ENCODE measurements at places on chromosomes 4 and X. TPM values are rescaled to one million over a fixed set of nuclear protein-coding genes. Genes with fewer than 3 reads are reported as not detected.

The FGFBP2 gene
- total RNA-seq: 644 TPM

DNA sequence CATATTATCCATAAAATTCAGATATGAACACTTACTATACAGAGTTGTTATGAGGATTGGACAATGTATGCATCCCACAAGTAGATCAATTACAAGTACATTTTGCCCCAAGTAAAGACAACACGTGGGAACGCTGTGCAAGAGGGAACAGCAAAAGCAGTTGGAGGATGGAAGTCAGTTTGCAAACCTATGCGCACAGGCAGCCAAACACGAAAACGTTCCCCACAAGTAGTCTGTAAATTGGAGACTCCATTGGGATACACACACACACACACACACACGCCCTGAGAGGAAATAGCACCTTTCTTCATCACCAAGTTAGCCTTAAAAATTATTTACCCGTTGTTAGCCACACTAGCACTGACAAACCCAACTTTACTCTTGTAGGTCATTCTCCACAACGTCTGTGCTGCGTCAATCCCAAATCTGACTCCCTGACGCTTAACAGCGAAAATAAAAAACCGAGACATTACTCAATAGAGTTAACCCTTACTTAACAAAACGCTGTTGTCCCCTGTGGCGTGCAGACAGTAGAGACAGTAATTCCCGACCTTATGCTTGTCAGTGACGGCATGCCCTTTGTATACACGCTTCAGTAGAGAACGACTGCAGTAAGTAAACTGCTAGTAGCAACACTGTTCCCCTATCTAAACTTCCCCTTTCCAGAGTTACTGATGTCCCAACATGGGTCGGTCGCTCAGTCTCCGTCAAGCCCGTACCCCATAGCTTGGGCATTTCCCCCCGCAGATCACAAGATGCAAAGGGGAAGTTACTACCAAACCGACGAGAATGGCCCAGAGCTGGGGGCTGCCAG, 730 bp downstream of the MANBA start:
- H3K27ac ChIP-seq: peak overlapping the region; percentile 95
- peak overlapping the region; percentile 96 for H3K4me3 ChIP-seq
- peaks cover 19% of the 10 kb centered on the region for H3K4me1 ChIP-seq
- H3K27me3 ChIP-seq: no peaks in the 10 kb centered on the region
- H3K36me3 ChIP-seq: no peaks in the 10 kb centered on the region

The FGF2 gene
- not detected for total RNA-seq

DNA sequence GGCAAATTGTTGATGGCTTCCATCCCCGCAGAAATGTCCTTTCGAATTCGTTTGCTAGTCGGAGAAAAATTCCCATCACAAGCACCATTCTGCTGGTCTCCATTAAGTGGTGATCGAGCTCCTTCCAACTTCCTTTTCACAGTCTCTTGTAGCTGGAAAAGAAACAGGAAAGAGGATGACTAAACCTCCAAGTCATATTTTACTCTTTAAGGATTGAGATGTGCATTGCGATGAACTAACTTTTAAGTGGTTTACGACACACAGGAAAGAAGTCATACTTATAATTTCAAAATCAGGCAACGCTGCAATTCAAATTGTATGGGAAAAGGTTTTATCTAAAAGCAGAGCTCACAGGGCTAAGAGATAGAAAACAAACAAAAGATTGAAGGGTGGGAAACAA, 225.2 kb downstream of the MGST2 start:
- no peaks in the 10 kb centered on the region for H3K36me3 ChIP-seq
- no peak overlapping the region for H3K4me3 ChIP-seq

- no peak overlapping the region for H3K4me3 ChIP-seq
These were observed 556.3 kb downstream of the PPARGC1A start for GRCh38 chr4:23333556-23333945.

DNA sequence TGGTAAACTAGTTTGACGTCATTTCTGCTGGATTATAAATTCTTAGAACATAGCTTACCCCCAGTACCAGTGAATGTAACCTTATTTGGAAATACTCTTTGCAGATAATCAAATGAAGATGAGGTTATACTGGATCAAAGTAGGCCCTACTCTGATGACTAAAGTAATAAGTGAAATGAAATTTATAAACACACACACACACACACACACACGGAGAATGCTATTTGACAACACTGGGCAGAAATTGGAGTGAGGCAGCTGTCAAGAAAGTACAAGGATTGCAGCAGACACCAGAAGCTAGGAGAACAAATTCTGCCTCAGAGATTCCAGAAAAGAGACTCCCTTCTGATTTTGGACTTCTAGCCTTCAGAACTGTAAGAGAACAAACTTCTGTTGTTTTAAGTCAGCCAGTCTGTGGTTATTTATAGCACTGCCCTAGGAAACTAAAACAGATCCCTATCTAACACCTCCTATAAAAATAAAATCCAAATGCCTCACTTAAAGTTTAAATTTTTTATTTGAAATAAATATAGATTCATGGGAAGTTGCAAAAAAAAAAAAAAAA, 448.6 kb downstream of the PCDH18 start:
- H3K36me3 ChIP-seq: no peaks in the 10 kb centered on the region
- no peaks in the 10 kb centered on the region for H3K4me1 ChIP-seq
- no peak overlapping the region for H3K27ac ChIP-seq
- DNase-seq: no peak
- H3K27me3 ChIP-seq: no peaks in the 10 kb centered on the region

GRCh38 chr4:52822972-52823701, 39.0 kb upstream of the RASL11B start:
- H3K27me3 ChIP-seq: no peaks in the 10 kb centered on the region
- H3K4me3 ChIP-seq: no peak overlapping the region
- no peak for DNase-seq
- no peaks in the 10 kb centered on the region for H3K4me1 ChIP-seq
- no peaks in the 10 kb centered on the region for H3K36me3 ChIP-seq
- H3K27ac ChIP-seq: no peak overlapping the region

GRCh38 chr4:113952452-113953029, 26.9 kb downstream of the ARSJ start:
- peaks cover 2% of the 10 kb centered on the region for H3K4me1 ChIP-seq
- H3K27ac ChIP-seq: no peak overlapping the region
- no peak overlapping the region for H3K4me3 ChIP-seq
- H3K27me3 ChIP-seq: no peaks in the 10 kb centered on the region

- no peaks in the 10 kb centered on the region for H3K4me1 ChIP-seq
- H3K4me3 ChIP-seq: no peak overlapping the region
- no peaks in the 10 kb centered on the region for H3K36me3 ChIP-seq
- DNase-seq: no peak
- no peaks in the 10 kb centered on the region for H3K27me3 ChIP-seq
These were observed 123.3 kb downstream of the SLC10A7 start for GRCh38 chr4:146398404-146398803.

DNA sequence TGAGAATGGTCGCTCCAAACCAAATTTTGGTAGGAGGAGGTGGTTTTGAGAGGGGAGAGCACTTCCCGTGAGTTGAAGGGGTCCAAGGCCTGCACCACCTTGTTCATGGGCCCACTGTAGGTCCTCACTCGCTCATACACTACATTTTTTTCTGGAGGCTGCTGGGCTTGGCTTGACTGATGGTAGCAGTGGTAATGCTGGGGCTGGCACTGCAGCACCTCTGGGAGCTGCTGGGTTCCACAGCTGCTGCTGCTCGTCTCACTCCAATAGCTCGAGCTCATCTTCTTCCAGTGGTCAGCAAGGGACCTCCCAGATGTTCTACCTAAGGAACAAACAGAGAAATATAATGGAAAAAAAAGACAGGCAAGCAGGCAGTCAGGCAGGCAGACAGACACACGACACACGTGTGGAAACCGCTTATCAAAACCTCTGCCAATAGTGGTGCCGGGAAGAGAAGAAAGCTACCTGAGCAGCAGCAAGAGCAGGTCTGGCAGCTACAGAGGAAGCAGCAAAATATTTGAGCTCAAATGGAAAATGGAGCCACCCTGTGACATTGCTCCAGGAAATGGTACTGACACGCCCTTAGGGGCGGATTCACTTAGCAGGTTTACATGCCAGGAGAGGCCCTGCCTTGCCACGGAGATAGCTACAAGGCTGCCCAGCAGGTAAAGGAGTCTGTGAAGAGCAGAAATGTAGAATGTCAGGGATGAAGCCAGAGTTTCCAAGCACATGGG, at the start of gene POF1B:
Gene POF1B, minus strand, starts transcription at position 492 of the 734 bp plus-strand sequence. Its CDS starts 211 bp downstream, at position 281.
- DNase-seq: no peak
- H3K27ac ChIP-seq: no peak within 1 kb of the TSS
- no peak within 1 kb of the TSS for H3K4me3 ChIP-seq
- H3K27me3 ChIP-seq: no peaks in the 10 kb centered on the region
- H3K36me3 ChIP-seq: no peaks in the 10 kb centered on the region

DNA sequence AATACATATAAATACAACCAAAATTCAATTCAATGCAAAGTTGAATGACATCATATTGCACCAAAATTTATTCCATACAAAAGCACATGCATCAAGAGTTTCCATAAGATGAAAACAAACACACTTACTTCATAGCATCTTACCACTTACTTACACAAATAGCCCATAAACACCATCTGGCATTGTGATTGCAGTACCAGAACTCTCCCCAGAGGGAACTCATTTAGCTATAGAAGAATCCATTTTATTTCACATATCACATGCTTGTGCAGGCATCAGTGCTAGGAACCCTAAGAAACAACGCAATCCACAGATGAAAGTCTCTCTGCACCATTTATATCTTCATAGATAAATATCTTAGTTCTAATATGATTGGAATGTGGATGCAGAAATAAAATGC, 77.9 kb downstream of the SLC7A11 start:
- no peak for DNase-seq
- H3K27ac ChIP-seq: no peak overlapping the region
- H3K4me1 ChIP-seq: no peaks in the 10 kb centered on the region
- no peaks in the 10 kb centered on the region for H3K36me3 ChIP-seq

DNA sequence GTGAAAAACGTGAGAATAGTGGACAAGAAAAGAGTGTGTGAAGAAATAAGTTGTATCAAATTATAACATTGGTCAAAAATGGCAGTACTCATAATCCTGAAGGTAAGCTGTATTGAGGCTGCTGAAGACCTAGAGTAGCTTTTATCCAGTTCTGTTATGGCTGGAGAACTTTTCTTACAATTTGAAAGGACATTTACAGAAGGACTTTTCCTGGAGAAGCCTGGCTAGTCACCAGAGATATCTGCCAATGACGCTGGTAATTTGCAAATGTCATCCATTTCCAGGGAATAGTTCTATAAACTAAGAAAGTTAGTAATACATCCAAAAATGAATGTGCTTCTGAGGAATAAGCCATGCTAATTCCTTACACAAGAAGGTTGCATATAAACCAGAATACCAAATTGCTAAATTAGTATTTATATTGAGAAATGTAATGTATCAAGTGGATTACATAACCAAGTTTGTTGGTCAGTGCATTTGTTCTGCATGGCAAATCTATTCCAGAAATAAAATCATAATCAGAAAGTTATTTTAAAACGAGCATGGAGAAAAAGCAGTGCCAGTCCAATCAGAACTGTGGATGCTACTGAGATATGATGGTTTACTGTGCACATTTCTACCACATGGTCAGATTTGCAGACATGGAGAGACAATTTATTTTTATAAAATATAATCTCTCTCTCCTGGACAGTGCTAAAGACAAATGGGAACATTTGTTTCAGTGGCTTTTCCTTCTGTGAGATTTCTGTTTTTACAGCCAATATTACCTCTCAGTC, 743.7 kb upstream of the HS3ST1 start:
- H3K4me3 ChIP-seq: no peak overlapping the region
- no peaks in the 10 kb centered on the region for H3K27me3 ChIP-seq
- no peaks in the 10 kb centered on the region for H3K4me1 ChIP-seq
- H3K27ac ChIP-seq: no peak overlapping the region
- no peaks in the 10 kb centered on the region for H3K36me3 ChIP-seq

DNA sequence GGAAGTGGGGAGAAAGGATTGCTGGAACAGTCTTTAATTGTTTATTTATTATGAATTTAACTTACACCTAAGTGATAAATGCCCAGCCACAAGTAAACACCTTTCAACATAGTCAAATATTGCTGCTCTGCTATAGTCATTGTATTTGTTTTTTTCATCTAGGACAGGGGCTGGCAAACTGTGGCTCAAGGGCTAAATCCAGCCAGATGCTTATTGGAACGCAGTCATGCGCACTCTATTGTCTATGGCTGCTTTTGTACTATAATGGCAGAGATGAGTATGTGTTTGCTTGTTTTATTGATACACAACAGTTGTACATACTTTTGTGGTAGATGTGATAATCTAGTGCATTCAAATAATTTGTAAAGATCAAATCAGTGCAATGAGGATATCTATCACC, 95.3 kb downstream of the ZAR1 start:
- no peak overlapping the region for H3K27ac ChIP-seq
- no peaks in the 10 kb centered on the region for H3K4me1 ChIP-seq
- no peak overlapping the region for H3K4me3 ChIP-seq

- H3K36me3 ChIP-seq: no peaks in the 10 kb centered on the region
- no peak overlapping the region for H3K4me3 ChIP-seq
- H3K27ac ChIP-seq: no peak overlapping the region
- no peak for DNase-seq
- H3K4me1 ChIP-seq: no peaks in the 10 kb centered on the region
These were observed 23.1 kb upstream of the DHRSX start for GRCh38 chrX:2523911-2524310.
